ENCODE measurements at places on chromosomes 6 and 20.
A peak's percentile ranks its signal among the peaks of the same experiment; 100 is the strongest.

DNA sequence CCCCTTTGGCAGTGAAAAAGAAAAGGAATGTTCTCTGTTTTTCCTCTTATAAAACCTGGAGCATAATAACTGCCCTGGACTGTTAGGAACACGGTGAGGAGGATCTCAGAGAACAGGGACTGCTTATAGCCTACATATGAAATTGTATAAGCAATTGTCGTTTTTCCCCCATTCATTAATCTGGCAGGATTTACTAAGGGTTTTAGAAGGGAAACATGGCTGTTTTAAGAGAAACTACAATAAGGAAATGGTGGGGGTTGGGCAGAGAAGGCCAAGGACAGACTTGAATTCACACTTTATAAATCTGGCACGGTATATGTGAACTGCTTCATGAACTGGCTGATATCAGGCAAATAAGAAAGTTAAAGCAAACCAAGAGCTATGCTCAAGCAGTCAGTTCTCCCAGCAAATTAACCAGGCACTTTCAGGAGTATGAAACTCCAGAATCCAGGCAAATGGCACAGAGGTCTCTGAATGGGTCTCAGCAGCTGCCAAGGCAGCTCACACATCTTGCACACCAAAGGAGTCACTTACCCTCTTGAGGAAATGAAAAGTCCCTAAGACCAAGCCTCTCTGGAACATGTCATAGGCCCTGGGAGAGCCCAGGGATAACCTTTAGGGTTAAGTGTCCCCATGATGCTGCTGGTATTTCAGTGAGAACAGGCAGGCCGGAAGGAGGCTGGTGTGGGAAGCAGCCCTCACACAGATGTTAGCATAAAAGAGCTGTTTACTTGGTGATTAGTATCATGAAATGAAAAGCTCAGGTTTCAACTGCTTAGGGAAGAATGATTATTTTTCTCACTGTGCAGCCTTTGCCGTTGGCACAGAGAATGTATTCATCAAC, 260.5 kb upstream of the MARCKS start:
- no peak for DNase-seq

- no peak for DNase-seq
These were observed 187.3 kb downstream of the ERMARD start for GRCh38 chr6:169938731-169939130.

GRCh38 chr6:41049521-41049920, 3.5 kb upstream of the APOBEC2 start:
- DNase-seq, result no peak

- DNase-seq, result no peak
These were observed 5.1 kb upstream of the ADAM33 start for GRCh38 chr20:3686867-3687321.

DNA sequence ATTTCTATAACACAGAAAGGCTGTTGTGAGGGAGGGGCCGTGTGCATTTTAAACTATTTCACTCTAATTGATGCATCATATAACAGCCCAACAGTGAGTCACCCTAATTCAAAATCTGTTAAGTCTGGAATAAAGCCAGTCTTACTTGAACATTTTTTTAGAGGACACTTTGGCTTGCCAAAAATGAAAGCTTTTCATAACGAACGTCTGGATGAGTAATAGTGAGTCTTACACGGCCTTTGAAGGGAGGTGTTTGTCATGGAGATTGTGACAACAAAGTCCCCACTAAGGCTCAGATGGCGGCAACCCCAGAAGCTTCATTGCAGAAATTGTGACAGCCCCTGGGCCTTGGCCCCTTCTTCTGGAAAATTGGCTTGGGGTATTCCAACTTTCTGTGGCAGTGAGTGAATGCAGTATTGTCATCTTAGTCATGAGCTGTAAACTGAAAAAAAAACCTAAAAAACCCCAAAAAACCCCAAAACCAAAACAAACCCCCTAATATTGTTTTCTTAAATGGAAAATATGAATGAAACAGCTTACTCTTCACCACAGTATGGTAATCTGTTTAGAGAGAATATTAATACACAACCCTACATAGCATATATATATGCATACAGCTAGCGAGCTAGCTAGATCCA, 92.6 kb upstream of the CLDN20 start:
- DNase-seq, result peak; percentile 46

DNA sequence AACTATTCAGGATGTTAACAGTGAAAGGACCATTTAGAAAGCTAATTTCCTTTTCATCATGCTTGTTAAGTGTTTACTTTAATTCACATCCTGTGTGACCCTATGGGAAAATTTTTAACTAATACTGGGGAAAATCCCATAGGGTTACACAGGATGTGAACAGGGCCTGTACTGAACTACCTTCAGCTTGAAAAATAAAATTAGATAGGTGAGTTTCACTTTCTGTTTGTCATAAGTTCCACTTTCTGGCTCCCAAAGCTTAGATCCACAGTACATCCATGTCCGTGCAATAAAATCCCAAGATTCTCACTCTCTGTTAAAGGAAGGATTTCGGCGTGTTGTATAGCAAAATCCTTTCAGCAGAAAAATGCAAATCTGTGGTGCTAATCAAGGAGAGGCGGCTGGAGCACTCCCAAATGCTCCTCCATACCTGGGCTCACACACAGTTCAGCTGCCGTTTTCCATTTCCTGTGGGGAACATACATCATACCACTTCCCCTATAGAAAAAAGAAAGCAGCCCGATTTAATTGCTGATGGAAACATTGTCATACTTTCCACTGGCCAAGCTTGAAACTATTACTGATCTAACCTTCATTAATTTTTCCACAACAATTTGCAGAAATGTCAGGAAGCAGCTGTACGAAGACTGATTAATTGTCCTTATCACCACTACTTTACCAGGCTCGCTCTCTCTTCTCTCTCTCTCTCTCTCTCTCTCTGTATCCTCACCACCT, 125.2 kb downstream of the HIVEP2 start:
- peak; percentile 33 for DNase-seq

- DNase-seq, result no peak
These were observed 491.6 kb upstream of the CDH4 start for GRCh38 chr20:60760256-60761000.

All from germinal center (tissue), 1 donor.